Stimulated activated CD4-positive, alpha-beta T cell treated with anti-CD3 and anti-CD28 coated beads, TNF-alpha, amount 100 ng/mL, for 4 hours (primary cell): ENCODE measurements at places on chromosomes 3 and 15.

- DNase-seq = no peak
These were observed 18.1 kb downstream of the ARL8B start for GRCh38 chr3:5140230-5140621.

DNA sequence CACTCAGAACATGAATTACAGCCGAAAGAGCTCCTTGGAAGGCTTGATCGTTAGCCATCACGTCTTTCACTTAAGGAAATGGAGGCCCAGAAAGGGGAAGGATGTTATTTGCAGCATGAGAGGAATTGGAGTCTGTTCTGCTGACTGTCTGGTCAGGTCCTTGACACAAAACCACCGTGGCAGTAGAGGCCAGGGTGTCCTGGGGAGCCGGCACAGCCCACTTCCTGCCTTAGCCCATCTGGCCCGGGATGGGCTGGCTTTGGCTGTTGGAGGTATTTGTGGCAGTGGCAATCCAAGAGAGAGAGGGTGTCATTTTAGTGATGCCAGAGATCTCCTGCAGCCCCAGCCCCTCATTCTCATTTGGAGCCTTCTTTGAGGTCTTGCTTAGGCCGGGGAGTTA lies 37.4 kb downstream of the ST6GAL1 start:
- DNase-seq = no peak

DNA sequence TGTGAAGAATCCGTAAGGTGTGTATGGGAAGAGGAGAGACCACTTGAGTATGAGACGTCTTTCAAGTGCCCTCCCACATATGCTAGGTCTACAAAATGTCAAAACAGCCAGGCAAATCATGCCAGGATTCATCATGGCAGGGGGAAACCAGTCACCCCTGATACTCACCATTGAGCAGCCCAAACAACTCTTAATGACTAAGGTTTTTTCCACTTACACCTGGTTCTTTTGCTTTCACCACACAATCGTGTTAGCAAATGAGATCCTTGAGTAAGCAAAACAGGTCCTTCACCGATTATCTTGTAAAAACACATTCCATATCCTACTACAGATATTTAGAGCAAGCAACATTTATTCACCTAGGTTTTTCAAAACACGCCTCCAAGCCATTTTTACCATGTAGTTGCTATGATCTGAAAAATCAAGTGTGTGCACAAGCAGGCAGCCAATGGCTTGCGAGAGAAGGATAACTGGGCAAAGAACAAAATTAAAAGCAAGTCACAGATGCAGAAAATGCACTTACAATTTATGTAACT lies 177.5 kb upstream of the LPP start:
- DNase-seq = no peak

- DNase-seq = no peak
These were observed 14.7 kb downstream of the FAM107A start for GRCh38 chr3:58562498-58562897.

DNA sequence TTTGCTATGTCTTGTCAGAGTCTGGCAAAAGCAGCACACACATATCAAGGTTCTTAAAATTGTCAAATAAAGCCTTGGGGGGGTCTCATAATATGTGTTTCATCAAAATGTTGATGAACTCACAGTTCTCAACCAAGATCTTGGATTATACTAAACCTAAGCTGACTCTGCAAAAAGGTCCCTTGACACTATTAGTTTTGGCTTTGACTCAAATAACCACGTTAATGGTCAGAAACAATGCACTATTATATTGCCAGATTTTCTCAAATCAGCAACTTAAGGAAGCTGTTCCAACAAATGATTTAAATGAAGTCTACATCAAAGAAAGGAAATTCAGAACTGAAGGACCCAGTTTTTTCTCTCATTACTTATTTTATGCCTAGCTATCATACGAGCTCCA lies 1063.9 kb downstream of the ROBO1 start:
- no peak for DNase-seq

DNA sequence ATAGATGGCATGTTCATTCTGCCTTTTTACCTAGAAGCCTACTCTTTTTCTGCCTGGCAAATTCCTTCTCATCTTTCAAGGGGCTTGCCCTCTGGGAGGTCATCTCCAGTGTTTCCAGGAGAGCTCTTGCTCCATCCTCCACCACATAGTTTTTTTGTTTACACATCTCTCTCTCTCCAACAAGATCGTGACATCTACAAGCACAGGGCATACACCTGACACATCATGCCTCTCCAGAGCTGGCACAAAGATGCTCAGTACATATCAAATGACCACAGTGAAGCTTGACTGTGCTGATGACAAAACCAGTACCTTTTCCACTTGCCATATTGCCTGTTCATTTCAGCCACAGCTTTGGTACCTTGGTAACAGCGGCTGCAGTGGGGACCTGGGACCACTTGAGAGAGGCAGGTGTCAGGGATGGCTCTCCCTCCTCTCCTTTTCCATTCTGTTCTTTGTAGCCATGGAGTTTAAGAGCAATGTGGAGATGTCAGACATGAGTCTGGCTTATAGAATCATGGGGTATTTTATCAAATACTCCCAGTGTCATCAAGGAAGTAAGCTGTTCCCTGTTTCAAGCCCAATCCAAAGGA lies 15.4 kb downstream of the ALPK3 start:
- DNase-seq = no peak
